ENCODE measurements at places on chromosomes 5 and 9.

DNA sequence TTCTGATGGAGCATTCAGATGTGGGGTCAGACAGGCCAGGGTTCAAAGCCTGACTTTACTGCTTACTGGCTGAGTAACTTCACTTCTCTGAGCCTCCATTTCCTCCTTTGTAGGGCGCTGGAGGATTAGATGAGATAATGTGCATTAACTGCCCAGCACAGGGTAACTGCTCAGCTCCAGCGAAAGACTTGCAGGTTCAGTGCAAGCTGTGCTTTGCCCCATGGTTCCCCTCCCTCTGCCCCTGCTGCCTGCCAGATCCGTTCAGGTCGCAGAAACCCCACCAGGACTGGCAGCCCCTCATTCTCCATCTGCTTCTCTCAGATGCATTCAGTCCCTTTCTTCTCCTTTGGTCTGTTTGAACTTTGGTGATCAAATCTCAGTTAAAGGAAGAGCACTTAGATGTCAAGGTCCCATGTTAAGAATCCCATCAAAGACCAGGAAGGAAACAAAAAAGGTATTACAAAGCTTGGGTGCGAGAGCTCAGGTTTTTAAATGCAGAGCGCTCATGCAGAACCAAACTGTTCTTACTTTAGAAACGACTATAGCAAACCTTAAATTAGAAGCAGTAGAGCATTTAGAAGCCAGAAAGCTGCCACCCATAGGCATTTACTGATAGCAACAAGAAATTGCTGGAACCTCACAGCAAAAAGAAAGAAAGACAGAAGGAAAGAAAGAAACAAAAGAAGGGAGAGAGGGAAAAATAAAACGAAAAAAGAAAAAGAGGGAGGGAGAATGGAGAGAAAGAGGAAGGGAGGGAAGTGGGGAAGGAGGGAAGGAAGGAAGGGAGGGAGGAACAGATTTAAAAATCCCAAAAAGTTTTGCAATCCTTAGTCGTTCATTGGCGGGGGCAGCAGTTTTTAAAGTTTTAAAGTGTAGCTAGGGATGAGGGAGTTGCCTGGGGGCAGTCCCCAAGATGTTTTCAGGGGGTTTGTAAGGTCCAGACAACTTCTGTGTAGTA, 23.5 kb downstream of the AFAP1L1 start:
- no peak for DNase-seq

DNA sequence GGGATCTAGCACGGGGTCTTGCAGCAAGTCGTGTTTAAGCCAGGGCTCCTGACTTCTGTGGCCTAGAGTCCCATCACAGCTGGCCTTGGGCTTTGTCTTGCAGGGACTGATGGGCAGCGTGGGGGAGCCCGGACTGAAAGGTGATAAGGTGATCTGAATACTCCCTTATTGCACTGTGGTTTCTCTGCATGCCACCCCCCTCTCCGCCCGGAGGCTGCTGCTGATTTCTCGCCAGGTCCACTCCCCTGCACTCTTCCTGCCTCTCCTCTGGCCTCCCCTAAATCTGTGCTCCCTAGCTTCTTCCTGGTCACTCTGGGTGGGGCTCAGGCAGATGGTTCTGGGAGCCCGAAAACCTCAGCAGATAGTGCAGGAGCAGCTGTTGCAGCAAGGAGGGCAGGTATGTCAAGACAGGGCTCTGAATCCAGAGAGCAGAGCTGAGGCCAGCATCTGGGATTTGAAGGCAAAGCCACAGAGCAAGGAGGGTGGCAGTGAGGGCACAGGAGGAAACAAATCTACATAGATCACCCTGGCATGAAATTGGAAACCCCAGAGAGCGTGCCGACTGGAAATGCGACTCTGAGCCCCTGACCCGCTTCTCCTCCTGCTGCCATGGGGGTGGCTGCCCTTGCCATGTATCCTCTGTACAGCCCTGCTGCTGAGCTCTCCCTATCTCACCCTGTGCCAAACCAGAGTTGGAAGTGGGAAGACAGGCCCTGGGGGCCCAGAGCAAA, 76.5 kb downstream of the COL27A1 start:
- DNase-seq: no peak

GRCh38 chr9:68707801-68708488, 2.9 kb downstream of the PIP5K1B start:
- DNase-seq: no peak

DNA sequence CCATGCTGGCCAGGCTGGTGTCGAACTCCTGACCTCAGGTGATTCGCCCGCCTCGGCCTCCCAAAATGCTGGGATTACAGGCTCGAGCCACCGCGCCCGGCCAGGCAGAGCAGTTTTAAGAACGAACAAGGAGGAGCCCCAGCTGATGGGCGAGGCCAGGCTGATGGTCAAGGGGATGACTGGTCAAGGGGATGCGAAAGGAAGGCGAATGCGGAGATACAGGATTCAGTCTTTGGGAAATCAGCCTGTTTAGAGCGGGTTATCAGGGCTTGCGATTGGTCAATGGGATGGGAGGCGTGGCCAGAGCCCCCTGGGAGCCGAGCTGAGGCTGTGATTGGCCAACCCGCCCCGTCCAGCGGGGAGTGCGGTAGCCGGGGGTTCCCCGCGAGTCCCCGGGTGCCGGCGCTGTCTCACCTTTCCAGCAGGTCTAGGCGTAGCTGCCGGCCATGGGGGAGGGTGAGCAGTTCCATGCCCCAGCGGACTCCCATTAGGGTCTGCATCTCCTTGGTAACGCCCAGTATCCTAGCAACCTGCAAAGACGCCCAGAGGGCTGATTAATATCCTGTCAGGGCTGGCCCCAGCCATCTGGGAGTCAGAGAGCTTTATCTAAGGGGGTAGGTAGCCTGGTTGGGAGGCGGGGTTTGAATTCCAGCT, 7.5 kb upstream of the TOR2A start:
- DNase-seq: peak; percentile 92

GRCh38 chr9:121686930-121687541, 35.6 kb downstream of the DAB2IP start:
- peak; percentile 83 for DNase-seq

DNA sequence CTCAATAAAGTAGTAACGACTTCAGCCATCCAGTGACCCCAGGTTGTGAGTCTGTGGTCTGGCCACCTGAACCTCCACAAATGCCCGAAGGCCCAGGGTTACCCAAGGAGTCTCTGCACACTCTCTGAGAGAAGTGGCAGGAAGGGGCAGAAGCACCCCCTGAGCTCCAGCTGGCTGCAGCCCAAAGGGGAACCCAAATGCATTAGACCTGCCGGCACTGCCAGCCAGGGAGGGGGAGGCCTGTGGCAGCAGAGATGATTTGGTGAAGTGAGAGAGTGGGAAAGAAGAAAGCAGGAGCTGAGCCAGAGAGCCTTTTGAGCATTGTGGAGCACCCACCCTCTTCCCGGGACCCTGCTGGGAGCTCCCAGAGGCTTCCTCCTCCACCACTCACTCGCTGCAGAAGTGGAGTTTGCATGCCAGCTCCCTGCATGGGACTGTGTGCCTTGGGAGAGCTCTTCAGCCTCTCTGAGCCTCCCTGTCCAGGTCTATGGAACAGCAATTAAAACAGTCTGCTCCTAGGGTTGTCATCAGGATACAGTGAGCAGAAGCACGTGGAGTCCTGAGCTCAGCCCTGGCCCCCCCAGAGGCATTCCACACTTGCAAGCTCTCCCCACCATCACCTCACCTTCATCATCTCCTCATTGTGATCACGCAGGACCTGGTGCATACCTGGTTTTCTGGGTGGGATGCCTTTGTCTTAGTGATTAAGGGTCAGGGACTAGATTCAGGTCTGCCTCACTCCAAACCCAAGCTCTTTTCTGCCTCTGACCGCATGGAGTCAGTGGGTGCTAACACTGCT, 13.8 kb upstream of the ANGPTL2 start:
- DNase-seq: peak; percentile 31

DNA sequence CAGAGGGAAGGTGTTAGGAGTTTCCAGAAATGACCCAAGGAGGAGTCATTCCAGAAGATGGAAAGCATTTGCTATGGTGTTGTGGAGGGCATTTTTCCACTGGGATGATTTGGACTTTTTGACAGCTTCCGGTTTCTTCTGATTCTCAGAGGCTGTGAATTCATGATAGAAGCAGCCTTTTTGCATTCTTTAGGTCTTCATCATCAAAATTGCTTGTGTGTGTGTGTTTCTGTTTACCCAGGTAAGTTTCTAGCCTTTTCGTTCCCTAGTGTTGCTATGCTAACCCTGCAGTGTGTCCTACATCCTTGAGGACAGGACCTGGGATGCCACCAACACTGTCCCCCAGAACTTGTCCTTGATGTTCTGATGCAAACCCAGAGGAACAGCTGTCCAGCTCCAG, 19.6 kb downstream of the IRX1 start:
- no peak for DNase-seq

- DNase-seq: no peak
Measured at GRCh38 chr9:73863924-73864323, 633.2 kb upstream of the RORB start.

DNA sequence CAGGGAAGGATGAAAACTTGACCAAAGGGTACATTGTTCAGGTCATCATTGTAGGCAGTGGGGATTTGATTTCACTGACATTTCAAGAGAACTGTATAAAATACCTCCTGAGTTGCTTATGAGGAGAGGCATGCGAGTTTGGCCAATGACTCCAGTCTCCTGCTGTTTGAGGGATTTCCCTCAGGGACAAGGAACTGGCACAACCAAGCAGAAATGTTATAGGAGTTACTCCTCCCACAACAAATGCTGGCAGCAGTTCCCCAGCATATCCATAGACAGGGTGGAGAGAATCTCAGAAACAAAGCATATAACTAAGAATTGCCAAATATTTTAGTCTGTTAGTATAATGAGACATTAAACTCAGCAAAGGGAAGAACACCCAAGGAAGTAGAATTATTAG, 47.2 kb upstream of the FBXL7 start:
- no peak for DNase-seq

GRCh38 chr9:27400334-27400880, 103.5 kb upstream of the EQTN start:
- DNase-seq: no peak

DNA sequence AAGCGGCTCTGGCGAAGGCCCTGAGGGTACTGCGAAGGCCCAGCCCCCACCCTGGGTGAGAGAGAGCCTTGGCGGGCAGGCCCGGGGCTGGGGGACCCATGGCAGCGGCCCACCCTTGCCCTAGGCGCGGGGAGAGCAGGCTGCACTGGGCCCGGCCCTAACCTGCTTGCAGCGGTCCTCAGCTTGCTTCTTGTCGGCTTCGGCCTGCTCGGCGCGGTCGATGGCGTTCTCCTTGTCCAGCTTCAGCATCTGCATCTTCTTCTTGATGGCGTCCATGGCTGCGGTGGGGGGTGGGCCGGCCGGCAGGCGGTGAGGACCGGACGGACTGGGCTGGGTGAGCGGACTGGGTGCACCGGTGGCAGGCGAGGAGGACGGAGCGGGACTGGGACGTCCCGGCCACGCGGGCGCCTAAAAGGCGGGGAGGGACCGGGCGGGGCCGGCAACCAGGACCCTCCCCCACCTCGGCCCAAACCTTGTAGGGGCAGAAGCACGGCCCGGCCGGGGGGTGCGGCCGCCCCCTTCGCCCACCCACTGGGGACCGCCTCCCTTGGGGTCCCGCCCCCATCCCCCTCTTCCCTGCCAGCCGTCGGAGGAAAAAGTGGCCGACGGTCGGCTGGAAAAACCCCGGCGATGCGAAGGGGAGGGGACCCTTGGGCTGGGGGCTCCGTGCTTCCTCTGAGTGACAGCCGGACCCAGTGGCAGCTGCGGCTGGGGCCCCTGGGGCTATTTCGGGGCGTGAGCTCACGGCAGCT, at the start of gene TPM2:
TPM2 (minus strand) TSS at position 384 of the 752 bp plus-strand sequence; CDS start at position 276, 108 bp downstream.
- peak; percentile 83 for DNase-seq

DNA sequence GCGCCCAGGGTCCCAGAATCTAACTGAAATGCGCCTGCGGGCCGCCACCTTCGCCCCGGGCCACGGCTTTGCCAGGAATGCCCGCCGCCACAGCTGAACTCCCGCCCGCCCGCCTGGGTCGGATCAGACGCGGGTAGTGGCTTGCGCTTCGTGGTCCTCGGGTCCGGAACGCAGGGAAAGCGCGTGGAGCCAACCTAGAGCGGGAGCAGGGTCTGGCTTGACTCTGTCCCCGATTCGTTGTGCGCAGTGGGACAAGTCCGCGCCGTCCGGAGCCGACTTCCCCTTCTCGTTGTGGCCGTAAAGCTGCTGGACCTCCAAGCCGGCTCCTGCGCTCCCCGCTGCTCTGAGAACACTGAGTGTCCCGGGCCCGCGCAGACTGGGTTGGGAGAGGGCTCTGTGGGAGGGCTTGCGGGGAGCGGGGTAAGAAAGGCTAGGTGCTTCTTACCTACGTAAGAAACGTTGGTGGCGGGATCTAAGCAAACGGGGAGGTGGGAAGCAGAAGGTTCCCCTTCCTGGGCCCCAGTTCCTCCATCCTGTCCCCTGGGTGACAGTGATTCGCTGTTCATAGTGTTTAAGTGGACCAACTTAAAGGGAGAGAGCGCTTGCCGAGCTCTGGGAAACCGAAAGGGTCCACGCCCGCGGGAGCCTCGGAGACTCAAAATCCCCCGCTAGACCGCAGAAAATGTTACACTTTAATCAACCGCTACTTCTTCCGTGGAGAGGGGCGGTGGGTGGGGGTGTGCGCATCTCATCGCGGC, 4.4 kb upstream of the FOXE1 start:
- DNase-seq: no peak

DNA sequence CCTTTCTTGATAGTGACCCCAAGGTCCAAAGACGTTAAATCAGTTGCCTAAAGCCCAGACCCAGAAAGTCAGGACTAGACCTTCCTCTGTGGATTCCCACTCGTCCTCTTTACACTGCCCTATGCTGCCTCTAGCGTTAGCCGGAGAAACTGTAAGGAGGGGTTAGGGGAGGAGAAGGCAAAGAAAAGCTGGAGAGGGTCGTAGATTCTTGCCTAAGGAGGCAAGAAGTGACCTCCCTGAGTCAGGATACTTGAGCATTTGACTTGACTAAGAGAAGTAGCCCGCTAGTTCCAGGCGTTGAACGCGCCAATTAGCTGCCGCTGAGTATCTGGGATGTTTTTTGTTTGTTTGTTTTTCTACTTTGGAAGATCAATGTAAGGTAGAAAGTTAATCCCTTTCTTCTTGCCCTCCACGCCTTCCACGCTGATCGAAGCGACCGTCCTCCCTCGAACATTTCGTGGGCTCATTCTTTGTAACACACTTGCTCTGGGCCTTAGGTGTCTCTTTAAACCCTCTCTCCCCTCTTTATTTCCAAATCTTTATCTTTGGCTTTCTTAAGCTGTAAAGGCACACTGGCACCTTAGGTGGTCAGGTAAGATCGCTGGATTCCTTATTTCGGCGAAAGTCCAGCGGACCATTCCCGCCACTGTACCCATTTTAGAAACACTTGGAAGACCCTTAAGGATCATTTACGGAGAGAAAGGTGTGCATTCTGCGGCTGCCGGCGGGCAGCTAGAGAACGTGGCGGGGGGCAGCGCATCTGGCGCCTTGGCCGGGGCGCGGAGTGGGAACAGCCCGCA, 5.1 kb upstream of the RGMB start:
- peak; percentile 74 for DNase-seq
